T-helper 2 cell (primary cell): ENCODE measurements at places on chromosomes 12 and 14.

- DNase-seq = peak; percentile 19
These were observed 458.3 kb downstream of the ETNK1 start for GRCh38 chr12:23083267-23083666.

GRCh38 chr12:92442782-92443181 lies 260.0 kb upstream of the PLEKHG7 start:
- no peak for DNase-seq

- DNase-seq = no peak
These were observed 85.2 kb upstream of the MAX start for GRCh38 chr14:65187421-65188049.

DNA sequence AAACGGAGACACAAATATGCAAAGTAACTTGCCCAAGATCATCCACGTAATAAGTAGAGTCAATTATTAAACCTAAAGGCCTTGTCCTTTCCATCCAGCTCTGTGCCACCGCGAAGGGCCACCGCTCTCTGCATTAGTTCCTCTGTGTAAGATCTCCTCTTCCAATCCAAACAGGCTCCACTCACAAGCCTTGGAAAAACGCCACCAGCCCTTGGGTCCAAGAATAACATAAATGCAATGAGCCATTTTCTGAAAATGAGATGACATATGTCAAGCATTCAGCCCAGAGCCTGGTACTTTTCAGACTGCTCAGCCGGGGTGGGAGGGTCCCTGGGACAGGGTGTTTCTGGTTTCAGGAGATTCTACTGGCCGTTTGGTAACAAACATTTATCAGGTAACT lies 30.0 kb downstream of the DGLUCY start:
- DNase-seq = no peak

- DNase-seq = no peak
These were observed 10.0 kb downstream of the EML1 start for GRCh38 chr14:99803106-99803775.

DNA sequence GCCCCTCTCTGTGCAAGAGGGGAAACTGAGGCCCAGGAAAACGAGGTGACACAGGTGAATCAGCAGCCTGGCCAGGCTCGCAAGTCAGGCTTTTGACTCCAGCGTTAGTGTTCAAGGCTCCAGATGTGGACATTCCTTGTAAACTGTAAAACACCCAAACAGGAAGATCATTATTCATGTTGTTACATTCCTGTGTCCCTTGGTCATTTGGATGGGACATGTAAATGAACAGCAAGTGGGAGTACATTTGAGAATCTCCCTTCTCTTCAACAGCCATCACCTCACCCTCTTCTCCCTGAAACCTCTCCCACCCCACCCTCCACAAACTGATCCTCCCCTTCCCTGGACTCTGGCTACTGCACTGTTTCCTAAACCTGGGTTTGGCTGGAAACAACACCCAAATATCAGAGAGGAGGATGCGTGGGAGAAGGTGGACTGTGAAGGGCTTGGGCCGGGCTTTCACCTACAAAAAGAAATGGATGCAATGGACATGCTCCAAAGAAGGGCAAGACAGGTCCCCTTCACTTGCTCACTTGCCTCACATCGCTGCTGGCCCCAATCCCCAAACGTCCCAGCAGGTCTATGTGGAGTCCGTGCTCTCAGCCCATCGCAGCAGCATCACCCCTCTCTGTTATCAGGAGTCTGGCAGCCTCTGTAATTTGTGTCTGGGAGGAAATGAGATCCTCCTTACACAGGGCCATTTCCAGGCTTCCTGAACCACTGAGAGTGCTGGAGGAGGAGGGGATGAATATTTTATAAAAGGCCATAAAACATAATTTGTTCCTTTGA lies 76.7 kb downstream of the GALNT8 start:
- DNase-seq = no peak

DNA sequence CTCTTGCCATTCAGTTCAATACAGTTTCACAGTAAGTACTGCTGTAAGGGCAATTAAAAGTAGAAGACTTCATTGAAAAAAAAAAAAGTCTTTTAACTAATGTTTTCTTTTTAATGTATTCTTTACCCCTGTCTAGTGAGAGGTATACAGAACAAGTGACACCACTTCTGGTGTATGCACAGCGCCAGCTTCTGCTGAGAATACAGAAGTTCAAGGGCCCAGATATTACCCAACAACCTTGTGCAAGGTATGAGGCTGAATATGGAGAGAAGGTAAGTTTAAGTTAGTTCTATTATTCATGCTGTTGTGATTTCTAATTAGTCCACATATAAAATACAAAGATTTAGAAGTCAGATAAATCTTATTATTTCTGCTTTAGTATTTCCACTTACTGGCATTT lies 168.7 kb downstream of the CFAP54 start:
- DNase-seq = no peak

GRCh38 chr12:32494656-32495055 lies 95.3 kb downstream of the FGD4 start:
- no peak for DNase-seq

GRCh38 chr12:86959766-86960458 lies 703.7 kb upstream of the MGAT4C start:
- DNase-seq = no peak

- DNase-seq = no peak
These were observed 69.1 kb downstream of the TMEM260 start for GRCh38 chr14:56648508-56649301.

GRCh38 chr14:75333606-75334548 lies 55.2 kb downstream of the FOS start:
- peak; percentile 32 for DNase-seq
